Activated T-helper 2 cell treated with anti-CD3 and anti-CD28 coated beads, Interferon-gamma antibody, Interleukin-2, Interleukin-4, amounts not matched to agents 10 μg/mL and 5 μg/mL and 100 μg/mL, durations not matched to agents 14 hours and 24 hours and 36 hours (primary cell): ENCODE measurements at places on chromosomes 13 and 19. TPM values are rescaled to one million over a fixed set of nuclear protein-coding genes. Genes with fewer than 3 reads are reported as not detected.

Gene NALCN
- not detected in 2 replicates for total RNA-seq

DNA sequence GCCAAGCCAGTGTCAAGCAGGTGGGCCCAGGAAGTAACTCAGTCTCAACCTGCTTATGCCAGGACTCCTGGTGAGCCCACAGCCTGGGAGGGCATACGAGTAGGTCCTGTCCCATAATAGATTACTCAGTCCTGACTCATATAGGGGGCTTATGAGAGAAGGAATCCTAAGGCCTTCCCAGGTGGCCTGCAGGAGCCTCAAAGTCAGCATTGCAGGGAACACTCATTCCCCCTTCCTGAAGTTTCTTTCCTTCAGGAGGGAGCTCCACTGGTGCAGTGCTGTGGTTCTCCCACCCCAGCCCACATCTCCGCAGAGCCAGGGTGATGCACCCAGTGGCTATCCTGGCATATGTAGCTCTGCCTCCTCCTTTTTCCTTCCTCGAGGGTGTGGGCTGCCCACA is 137.3 kb downstream of the ZIC5 start:
- no peak for DNase-seq

GRCh38 chr13:76775088-76775740 is 111.0 kb downstream of the KCTD12 start:
- DNase-seq = no peak

GRCh38 chr13:97569841-97570240 is 135.9 kb downstream of the RAP2A start:
- no peak for DNase-seq

DNA sequence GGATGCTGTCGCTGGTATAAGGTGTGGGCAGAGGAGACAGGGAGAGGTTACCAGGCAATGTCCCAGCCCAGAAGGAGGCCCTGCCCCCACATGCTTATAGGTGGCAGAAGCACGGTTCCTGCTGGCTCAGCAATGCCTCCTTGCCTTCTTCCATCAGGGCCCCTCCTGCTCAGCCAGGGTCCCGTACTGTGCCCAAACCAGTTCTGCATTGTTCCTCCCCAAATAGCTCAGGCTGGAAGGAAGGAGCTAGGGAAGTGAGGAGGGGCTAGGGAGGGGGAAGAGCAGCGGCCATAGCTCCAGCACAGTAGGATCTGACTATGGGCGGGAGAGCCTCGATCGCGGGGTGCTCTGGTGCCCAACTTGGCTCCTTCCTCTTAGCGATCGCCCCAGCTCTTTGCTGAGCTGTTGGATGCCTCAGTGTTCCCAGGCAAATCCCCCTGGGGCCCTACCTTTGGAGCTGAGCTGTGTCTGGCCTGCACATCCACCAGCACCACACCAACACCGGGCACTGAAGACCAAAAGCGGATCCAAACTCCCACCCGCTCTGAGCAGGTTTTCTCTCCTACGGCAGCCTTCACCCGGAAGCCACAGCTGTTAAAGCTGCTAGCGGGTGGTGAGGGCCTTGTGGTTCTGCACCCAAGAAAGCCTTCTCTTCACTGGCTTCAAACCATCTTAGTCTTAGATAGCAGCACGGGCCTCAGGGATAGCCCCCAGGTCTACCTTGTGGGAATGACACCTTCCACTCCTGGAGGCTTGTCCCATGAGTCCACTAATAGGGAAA is 32.1 kb upstream of the PEPD start:
- DNase-seq = no peak
